ENCODE measurements at places on chromosomes 13 and 19.

DNA sequence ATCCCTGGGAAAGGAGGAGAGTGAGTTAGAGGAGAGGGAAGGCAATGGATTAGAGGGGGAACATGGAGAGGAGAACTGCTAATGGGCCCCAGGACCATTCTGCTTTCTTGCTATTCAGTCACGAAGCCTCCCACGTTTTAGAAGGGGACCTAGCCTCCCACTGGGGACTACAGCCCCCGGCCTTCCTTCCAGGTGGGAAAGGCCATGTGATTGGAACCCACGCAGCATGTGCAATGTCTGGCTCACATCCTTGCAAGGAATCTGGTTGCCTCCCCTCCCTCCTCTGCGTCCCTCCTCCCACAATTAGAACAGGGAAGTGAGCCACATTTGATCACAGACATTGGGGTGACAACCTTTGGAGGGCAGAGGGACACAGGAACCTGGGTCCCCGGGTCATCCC, 22.5 kb upstream of the PLA2G4C start:
- no peak for DNase-seq

GRCh38 chr13:67620665-67621064, 390.5 kb upstream of the PCDH9 start:
- DNase-seq, result no peak

GRCh38 chr19:3609779-3610719, 3.4 kb upstream of the TBXA2R start:
- no peak for DNase-seq

DNA sequence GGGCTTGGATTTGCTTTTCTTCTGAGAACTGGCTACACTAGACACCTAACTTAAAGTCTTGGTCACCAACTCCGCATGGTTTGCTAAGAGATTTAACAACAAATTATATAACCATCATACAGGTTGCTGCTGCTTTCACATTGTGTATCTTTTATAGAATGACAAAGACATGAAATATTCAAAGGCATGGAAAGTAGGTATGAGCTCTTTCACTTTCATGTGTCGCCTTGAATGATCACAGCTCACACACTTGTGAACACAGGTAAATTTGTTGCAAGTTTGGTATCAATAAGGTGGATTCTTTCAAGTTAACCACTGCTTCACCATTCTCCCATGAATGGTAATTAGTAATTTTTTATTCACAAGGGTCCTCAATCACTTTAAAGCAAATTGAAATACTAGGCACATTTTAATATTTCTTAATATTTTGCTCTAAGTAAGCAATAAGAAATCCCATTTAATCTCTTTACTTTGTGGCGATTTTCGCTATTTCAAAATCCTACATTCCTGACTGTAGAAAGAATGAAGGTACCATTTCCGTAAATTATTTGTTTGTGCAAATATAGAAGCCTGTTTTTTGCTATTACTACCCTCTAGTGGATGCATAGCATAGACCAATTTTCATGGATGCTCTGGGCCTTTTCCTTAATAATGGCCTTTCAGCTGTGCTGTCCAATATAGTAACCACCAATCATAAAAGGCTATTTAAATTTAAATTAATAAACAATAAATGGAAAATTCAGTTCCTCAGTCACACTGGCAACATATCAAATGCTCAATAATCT, 45.5 kb upstream of the FREM2 start:
- DNase-seq, result peak; percentile 6

- DNase-seq, result peak; percentile 90
These were observed 19.1 kb upstream of the KCTD4 start for GRCh38 chr13:45219938-45220375.

- no peak for DNase-seq
These were observed 903.9 kb downstream of the UQCRFS1 start for GRCh38 chr19:28309070-28309469.

DNA sequence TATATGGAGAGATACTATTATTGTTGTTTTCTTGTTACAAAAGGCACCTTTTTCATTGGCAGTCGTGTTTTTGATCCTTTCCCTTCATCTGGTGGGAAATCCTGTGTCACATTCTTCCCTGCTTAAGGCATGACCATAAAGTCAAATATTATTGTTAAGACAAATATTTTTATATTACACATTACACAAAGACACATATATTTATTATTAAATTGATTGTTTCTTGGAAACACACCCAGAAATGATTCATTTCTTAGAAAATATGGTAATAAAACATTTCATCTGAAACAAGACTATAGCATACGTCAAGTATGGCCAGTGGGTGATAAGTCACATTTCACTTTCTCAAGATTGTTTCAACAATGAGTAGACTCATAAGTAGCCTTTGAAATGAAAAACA, 77.3 kb downstream of the KCTD12 start:
- no peak for DNase-seq

GRCh38 chr19:48469934-48470680, 938 bp downstream of the CYTH2 start:
- DNase-seq, result no peak

GRCh38 chr13:23652909-23653726, 82.9 kb downstream of the TNFRSF19 start:
- DNase-seq, result no peak

DNA sequence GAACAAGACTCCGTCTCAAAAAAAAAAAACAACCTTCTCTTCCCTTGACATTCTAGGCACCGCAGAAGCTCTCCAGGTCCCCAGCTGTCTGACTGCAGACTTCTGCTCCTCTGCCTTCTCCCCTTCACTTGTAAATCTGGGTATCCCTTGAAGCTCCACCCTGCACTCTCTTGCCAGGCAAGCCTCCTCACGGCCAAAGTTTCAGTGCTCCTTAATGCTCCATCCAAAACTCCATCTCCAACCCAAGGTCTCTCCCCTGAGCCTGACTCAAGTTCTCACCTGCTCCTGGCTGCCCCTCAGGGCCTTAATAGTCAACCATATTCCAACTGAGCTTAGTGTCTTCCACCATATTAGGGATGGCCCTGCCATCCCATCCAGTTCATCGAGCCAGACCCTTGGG, 1.4 kb upstream of the CLDND2 start:
- no peak for DNase-seq

DNA sequence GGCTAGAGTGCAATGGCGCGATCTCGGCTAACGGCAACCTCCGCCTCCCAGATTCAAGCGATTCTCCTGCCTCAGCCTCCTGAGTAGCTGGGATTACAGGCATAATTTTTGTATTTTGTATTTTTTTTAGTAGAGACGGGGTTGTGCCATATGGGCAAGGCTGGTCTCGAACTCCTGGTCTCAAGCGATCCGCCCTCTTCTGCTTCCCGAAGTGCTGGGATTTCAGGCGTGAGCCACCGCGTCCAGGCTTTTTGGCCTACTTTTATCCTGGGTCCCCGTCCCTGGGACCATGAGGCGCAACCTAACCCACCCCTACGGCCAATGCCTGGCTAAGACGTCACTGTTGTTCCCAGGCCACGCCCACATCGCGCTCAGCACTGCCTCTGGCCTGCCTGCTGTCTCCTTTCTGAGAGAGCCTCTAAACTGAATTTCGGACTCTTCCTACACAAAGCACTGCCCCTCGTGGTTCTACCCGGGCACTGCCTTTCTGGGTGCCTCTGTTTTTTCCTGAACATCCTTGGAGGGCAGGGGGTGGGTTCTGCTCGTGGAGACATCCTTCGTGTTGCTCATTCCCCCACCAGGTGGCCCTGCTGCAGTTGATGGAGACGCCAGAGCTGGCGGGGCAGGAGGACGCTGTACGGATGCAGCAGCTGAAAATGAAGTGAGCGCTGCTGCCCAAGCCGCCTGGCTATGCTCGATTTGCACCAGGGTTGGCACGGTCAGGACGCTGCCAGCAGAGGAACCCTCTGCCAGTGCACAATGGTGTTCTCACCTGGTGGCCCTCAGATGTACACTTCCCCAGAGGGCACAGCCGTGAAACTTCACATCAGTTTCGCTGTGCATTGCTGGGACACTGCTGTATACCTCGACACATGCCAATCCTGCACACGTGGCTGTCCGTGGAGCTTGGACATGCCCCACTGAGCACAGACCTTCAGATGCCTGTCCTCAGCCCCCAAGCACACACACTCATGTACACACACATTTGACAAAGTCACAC, 2.0 kb downstream of the REX1BD start:
- DNase-seq, result peak; percentile 90

DNA sequence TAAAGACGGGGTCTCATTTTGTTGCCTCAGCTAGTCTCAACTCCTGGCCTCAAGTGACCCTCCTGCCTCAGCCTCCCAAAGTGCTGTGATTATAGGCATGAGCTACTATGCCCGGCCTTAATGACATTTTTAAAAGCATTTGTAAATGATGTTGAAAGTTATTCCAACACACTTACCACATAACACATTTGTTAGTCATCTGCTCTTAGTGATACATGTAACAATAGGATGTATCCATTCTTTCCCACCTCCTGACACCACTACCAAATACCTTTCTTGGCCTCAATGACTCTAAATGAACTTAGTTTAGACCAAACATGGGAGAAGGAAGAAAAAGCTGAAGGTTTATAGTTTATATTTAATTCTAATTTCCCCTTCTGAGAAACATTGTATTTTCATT, 59.8 kb upstream of the MEDAG start:
- DNase-seq, result peak; percentile 50

GRCh38 chr19:28575816-28576215, 637.1 kb downstream of the UQCRFS1 start:
- DNase-seq, result no peak

All from MCF 10A (cell line).